Caudate nucleus (tissue), 63 donors: ENCODE measurements at places on chromosomes 6 and 20.

DNA sequence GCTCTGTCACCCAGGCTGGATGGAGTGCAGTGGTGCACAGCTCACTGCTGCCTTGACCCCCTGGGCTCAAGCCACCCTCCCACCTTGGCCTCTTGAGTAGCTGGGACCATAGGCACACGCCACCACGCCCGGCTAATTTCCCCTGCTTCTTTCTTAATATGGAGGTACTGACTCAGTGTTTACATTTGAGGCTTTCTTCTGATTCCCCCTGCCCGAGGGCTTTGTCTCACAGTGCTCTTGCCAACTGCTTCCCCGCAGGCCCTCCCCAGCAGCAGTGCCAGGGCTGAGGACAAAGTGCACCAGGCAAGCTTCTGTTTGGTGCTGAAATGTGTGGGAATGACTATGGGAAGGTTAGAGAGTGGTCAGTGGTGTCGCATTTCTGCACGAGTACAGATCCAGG, 34.8 kb downstream of the NR2E1 start:
- DNase-seq: no peak

GRCh38 chr6:3424185-3424927, 32.5 kb downstream of the SLC22A23 start:
- DNase-seq: no peak

GRCh38 chr20:20437314-20437713, 69.4 kb downstream of the INSM1 start:
- no peak for DNase-seq

DNA sequence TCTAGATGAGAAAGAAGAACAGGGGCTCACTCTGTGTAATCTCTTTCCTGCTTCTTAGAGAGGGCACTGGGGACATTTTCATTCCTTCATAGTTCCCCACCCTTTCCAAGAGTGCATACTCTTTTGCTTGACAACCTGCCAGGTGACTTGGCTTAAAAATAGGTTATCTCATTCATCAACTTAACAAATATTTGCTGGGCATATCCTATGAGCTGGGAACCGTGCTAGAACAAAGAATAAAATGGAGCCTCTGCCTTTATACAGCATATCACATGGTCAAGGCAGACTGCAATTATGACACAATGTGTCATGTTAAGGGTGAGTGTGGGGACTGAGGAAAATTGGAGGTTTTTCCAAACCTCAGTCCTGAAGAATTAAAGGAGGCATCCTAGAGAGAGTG, 209.8 kb upstream of the FOXA2 start:
- DNase-seq: no peak

GRCh38 chr6:142592876-142593275, 291.1 kb downstream of the ADGRG6 start:
- no peak for DNase-seq

DNA sequence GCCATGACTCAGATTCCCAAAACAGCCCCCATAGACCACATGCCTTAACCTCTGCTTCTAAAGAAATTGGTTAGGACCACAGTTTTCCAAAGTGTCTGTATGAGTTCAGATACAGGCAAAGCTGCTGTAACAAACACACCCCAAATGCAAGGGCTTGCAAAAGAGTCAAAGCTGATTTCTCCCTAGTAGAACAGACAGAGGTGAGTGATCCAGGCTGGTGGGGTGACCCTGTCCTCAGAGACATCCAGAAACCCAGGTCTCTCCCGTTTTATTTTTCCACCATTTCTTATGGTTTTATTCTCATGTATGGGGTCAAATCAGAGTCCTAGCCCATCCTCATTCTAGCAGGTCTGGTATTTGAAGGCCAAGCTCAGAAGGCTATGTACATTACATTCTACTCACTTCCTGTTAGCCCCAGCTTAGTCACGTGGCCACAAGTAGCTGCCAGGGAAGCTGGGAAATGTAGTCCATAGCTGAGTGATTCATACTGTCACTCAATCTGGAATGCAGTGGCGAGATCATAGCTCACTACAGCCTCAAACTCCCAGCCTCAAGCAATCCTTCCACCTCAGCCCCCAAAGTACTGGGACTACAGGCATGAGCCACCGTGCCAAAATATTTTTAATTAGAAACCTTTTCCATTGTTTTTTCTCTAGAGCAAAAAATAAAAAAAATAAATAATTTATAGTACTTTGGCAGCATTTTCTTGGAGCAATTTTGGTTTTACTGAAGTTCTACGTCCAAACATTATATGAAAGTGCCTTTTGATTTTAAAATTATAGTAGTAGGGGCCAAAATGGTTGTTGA, 175.2 kb downstream of the ZMYND8 start:
- no peak for DNase-seq

GRCh38 chr6:118881440-118882313, 12.3 kb upstream of the ASF1A start:
- no peak for DNase-seq

- DNase-seq: no peak
Measured at GRCh38 chr6:133160536-133160935, 80.6 kb upstream of the EYA4 start.

DNA sequence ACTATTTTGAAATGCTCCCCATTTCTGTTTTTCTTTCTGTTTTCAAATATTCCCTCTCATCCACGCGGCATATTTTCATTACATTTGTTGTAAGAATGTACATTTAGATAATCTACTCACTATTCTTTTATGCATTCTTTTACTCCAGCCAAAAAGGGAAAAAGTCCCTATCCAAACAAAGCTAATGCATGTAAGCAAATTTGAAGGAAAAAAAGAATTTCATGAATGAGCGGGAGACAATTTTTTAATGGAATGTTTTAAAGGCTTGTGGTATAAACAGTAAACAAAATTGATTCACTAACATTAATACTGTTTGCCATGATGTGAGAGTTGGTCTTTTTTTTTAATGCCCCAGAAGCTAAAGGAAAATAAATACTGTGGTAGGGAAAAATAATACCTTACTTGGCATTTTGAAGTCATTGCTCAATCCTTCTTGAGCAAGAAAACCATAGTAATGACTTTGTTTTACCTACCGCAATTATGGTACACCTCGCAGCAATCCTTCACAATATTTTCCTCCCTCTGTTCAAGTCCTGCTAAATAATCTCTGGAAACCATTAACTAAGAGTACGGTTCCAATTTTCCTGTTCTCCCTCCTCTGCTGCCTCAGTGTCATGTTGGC, 79.0 kb downstream of the BACH2 start:
- no peak for DNase-seq

DNA sequence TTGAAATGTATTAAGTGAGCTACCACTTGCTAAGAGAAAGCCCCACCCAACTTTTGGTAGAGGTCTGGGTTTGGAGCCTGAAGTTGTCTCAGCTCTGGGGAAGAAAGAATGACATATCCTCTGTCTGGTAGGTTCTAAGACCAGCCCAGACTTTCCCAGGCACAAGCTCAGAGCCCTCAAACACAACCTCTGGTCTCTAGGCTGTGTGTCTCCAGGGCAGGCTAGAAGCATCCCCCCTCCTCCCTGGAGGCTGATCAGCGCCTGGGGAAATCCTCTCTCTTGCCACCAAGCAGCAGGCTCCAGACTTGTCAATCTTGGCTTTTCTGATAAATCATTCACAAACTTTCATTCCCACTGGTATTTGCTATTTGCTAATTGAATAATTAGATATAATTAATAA, 226.5 kb upstream of the CST7 start:
- no peak for DNase-seq

- DNase-seq: no peak
Measured at GRCh38 chr6:22878324-22878701, 308.9 kb downstream of the HDGFL1 start.

DNA sequence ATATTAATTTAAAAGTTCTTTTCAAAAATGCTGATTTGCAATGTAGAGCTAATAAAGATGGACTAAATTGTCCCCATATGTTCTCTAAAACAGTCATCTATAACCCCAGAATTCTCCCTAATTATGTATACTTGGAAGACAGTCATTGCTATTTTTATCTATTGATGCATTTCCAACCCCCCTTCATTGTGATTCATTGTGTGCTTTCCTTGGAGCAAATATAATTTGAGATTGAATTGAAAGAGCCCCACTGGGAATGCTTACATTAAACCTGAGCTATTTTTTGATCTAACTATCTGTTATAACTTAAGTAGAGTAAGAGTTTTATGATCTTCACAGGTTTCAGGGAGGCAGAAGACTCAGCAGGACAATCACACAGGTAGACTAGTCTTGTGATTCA, 73.7 kb upstream of the PTCHD4 start:
- DNase-seq: no peak

- DNase-seq: no peak
Measured at GRCh38 chr20:34564833-34565232, 6.3 kb downstream of the MAP1LC3A start.

- DNase-seq: no peak
Measured at GRCh38 chr20:58081846-58082245, 146.6 kb downstream of the ANKRD60 start.

GRCh38 chr6:125547381-125547780, 202.1 kb upstream of the HEY2 start:
- no peak for DNase-seq

GRCh38 chr20:37911838-37912281, 8.9 kb downstream of the VSTM2L start:
- no peak for DNase-seq

DNA sequence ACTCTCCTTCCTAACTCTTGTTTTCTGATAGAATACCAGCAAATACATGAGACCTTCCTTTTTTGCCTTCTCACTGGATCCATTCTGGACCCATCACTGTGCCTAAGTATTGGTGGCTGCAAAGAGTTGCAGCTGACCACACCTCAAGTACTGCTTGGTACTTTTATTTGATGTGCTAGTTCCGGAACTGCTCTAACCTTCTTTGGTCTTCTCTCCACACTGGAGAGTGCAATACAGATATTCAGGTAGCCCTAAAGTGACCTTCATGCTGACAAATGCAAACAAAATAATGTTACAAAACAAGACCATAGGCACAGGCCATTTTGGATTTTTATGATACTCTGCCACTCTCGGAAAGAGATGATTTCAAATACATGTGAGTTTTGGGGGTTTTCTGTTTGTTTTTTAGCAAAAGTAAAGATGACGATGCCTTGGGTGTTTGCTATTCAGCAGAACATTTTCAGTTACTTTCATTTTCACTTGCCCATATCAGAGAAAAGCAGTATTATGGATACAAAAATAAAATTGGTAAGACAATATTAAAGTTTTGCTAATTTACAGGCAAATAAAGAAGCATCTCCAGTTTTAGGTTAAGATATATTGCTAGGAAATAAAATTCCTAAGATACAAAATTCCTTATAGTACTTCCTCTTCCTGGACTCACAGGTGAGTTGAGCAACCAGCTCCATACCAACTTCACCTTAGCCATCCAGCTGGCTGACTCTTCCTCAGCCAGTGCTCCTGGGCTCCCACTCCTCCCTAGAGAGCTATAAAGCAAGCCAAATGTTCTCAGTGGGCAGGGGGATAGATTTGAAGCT, 42.0 kb downstream of the PTPRK start:
- DNase-seq: no peak

DNA sequence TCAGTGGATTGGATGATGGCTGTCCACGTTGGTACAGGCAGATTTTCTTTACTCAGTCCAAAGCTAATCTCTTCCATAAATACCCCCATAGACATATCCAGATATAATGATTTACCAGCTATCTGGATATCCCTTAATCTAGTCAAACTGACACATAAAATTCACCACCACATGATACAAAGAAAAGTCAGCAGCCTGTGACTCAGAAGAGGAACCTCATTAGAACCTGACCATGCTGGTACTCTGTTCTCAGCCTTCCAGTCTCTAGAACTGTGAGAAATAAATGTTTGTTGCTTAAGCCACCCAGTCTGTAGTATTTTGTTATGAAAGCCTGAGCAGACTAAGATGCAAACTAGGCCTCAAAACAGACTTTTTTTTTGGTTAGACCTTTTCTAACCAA, 431.3 kb upstream of the RNF217 start:
- no peak for DNase-seq

DNA sequence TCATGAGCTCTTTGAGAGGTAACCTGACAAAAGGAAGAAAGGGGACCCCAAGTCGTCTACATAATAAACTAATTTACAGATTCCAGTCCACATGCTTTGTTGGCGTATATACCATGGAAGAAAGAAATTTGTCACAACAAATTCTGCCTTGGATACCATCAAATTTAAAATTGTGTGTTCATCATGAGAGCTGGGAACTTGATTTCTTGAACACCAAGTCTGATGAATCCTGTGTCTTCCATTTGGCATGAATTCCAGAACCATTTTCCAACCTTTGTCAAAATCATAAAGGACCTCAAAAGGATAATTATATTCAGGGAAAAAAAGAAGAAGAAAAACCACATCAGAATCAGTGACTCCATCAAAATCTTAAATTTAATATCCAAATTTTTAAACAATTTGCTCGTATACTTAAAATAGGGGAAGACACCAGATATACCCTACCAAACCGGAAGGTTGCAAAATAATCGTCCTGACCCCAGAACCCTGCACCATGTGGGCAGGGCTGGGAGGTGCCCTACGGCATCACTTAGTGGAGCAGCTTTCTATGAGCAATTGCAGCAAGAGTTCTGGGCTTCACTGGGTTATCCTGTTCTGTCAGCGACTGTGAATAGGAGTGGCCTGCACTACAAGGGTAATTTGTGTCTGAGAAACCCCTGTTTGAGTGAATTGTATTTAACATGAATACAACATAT, 74.1 kb upstream of the INSM1 start:
- no peak for DNase-seq
